ENCODE measurements at places on chromosomes 7 and 10.

GRCh38 chr7:117043108-117043825 lies 90.0 kb downstream of the ST7 start:
- DNase-seq: no peak

DNA sequence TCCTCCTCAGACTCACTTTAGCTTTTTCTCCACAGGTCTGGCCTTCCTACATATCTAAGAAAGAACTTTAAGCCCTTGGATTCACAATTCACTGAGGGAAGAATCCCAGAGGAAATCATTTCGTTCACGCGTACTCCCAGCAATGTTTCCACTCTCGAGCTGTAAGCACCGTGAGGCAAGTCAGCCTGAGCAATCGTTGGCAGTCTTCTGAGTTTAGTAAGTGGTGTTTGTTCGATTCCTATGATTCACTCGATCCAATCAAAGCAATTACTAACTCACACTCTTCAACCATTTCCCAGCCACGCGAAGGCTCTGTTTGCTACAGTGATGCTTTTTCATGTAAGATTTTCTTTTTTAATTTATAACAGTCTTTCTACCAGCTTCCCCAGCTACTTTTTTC lies 10.2 kb upstream of the PRLHR start:
- no peak for DNase-seq

- DNase-seq: no peak
These were observed 153.0 kb downstream of the PLCE1 start for GRCh38 chr10:94146746-94147145.

GRCh38 chr7:44408596-44408995 lies 81.9 kb downstream of the NUDCD3 start:
- no peak for DNase-seq

- DNase-seq: no peak
These were observed 85.4 kb upstream of the PDGFA start for GRCh38 chr7:604884-605531.

GRCh38 chr7:105352018-105352612 lies 36.6 kb downstream of the SRPK2 start:
- DNase-seq: no peak

DNA sequence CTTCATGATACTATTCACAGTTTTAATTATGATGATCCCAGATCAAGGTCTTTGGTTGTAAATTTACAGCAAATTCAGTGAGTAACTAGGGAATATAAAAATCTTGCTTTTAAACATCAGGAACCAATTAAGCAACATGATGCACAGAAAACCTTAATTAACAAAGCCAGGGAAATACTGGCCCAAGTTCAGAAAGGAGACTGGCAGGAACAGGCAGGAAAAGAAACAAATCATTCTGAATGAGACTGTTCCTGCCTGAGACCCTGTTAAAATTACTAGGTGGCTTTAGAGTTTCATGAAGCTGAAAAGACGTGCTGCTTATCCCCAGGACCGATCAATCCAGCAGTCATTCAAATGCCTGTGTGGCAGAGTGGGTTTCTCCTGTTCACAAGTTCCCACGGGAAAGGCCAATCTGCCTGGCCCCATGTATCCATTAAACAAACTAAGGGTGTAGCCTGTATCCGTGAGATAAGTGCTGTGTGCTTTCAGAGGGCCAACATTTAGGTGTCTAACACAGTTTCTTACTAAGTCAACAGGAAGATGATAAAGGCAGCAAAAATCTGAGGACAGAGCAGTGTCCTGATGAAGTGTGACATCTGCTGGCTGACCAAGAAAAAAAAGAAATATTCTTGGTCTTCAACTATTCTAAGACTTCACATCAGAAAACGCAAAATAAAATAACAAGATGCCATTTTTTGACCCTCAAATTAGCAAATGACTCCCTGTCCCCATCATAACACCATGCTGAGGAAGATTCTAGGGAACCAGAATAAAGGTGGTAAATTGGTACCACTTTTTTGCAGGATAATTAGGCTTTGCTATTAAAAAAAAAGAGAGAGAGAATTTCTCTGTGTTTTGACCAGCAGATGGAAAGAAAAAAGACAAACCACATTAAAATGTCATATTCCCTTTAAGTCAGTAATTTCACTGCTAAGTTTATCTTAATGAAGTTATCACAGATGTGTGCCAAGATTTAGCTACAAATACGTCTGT lies 34.2 kb downstream of the PUS7 start:
- peak; percentile 45 for DNase-seq

DNA sequence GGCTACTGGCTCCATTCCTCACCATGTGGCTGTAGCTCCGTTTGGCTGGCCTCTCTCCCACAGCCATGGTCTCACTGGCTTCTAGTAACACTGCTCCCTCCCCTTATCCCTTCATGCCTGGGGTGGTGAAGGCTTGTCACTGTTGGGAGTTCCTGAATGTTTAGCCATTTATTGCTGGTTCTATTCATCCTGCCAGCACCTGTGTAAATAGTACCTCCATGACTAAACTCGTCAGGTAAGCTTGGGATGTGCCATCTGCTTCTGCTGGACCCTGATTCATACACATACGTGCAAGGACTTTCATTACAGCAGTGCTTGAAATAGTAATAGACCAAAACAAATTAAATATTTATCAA lies 61.6 kb downstream of the CCDC71L start:
- no peak for DNase-seq

GRCh38 chr7:89927762-89928161 lies 226.5 kb upstream of the STEAP1 start:
- no peak for DNase-seq

DNA sequence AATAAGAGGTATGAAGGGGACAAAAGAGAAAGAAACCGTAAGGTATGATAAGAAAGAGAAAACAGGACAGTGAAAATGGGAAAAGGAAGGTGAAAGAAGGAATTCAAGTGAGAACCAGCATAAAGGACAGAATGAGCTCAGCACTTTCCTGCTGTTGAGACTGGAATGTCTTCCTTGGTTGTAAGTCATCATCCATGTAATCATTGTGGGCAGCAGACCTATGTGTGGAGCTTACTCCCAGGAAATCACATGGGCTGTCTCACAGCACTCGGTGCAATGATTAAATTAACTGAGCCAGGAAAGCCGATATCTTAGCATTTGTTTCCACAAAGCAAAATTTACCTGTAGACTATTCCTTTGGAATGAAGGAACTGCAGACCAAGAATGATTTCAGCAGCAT lies 118.1 kb downstream of the PRKCQ start:
- no peak for DNase-seq

DNA sequence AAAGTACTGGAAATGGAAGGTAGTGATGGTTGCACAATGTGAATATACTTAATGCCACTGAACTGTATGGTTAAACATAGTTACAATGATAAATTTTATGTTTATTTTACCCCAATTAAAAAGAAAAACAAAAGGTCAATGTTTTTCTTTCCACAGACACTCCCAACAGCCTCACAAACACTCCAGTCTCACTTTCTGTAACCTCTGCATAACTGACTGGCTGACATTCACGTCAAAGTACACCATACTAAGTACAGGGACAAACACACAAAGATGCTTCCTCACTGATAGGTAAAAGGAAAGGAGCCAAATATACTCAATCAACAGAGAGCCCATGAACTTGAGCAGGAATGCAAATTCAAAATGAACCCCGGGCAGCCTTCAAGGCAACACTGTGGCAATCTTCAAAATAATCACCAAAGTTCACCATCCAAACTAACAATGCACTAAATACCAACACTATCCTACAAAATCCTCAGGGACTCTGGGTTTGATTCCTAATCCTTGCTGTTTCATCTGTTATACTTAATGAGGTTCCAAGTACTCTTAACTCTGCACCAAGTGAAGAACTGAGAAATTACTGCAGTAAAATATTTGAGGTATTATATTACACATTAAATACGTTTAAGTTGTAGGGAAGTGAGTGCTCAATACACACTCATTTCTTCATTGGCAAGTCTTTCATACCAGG lies 90.8 kb downstream of the ARMH3 start:
- no peak for DNase-seq

- no peak for DNase-seq
These were observed 73.8 kb downstream of the SHOC2 start for GRCh38 chr10:110993024-110993693.

DNA sequence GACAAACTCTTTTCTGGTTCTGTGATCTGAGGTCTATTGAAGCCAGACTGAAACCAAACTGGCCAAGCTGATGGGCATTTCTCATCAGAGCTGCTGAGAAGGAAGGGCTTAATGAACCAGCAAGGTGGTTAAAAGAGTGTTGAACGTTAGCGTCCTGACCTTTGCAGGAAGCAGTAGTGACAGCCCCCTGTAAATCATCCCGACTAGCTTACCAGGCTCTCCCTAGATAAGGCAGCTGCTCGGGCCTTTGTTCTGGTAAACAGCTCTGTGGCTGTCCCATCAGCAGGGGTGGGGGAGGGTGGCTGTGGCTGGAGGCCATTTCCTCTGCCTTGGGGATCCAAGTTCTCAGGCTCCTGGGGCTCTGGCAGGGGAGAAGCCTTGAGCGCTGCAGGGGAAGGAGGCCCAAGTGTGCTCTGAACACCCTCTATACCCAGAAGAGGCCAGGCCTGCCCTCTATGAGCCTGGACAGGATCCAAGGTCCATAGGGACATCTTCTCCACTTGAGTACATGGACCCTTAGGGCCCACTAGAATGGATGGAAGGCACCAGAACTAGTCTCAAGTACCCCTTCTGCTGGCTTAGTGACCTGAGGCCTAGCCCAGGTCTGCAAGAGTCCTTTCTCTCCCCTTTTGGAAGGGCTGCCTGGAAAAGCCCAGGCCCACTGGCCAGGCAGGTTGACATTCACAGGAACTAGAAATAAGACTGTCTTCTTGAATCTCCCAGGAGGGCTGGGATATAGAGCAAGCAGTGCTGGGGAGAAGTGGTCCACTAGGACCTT lies 134.6 kb downstream of the ARHGAP22 start:
- no peak for DNase-seq

- DNase-seq: no peak
These were observed 15.5 kb downstream of the ARMH3 start for GRCh38 chr10:102040305-102041050.

GRCh38 chr10:72736176-72736827 lies 44.4 kb downstream of the MCU start:
- no peak for DNase-seq
